ENCODE measurements at places on chromosomes 7 and 10.

DNA sequence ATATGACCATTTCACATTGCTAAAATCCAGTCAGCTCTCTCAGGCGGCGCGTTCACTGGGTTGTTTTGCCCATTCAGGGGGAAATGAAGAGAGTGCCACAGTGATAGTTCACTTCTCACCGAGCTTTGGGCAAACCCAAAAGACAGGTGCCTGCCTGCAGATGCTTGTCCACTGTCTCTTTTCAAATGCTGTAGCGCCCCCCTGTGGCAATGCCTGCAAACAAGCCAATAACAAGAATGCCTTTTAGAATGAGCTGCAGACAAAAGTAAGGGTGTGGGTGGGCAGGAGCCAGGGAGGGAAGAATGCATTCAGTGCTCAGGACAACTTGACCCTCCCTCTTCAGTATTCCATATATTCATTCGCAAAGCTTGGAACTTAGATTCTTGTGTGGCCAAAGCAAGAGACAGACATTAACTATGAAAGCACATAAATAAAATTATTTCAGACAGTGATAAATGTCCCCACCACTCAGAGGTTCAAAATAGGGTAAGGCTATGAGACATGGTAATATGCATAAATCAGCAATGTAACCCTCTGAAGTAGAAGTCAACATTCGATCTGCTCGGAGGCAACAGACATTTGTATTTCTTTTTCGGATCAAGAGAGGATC lies 86.9 kb downstream of the JAZF1 start:
- DNase-seq = peak; percentile 77

- DNase-seq = no peak
Observed at GRCh38 chr10:76973091-76974016, 664.3 kb downstream of the KCNMA1 start.

DNA sequence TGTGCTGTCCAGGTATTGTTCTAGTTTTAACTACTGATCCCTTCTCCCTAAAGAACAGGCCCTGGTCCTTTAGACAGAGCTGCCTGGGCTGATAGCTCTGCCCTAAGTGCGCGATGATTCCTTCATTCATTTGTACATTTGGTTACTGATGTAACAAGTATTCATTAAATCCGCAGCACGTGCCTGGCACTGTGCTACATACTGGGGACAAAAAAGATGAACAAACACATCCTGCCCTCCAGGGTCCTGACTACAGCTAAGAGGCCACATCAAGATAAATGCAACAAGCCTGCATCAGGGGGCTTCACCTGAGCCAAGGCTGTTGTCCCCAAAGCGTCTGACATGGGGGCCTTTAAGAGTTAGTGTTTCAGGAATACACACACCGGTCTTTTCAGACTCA lies 99.0 kb upstream of the PODXL start:
- DNase-seq = no peak

- no peak for DNase-seq
Observed at GRCh38 chr7:127974446-127975035, 56.7 kb downstream of the LRRC4 start.

- DNase-seq = no peak
Observed at GRCh38 chr10:49053053-49053997, 62.0 kb downstream of the VSTM4 start.

- no peak for DNase-seq
Observed at GRCh38 chr7:139850906-139851305, 21.8 kb downstream of the TBXAS1 start.

DNA sequence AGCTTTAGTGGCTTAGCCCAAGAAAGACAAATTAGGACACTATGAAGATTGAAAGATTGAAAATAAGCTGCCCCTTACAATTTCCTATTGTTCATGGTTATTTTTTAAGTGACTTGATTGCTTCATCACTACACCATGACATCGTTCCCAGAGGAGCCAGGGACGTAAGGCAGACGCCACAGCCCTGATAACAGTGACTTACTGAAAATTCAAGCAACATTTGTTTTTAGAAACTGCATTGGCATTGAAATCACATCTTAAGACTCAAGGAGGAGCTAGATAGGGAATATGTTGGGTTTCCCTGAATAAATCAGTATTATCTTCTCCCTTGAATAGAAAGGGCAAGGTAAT lies 38.7 kb upstream of the ANK3 start:
- no peak for DNase-seq

GRCh38 chr7:19455623-19456022 lies 253.2 kb downstream of the POLR1F start:
- DNase-seq = no peak

GRCh38 chr7:35399216-35399615 lies 145.3 kb upstream of the TBX20 start:
- no peak for DNase-seq

DNA sequence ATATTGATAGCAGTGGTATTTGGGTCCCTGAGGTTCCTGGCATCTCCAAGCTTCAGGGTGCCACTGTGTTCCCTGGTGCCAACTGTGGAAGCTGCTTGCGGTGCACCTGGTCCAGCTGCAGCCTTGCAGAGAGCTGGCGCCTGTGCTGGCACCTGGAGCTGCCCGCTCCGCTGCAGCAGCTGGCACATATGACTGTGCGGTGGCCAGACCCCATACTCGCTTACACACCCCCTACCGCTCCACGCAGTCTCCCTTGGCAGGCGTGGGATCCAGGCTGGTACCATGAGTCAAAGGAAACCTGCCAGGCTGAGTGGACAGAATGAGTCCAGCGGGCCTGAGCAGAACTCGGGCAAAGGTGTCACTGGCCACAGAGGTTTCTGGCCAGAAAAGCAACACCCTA lies 89.9 kb upstream of the JAZF1 start:
- no peak for DNase-seq

GRCh38 chr10:13637303-13637856 lies 50.6 kb downstream of the PRPF18 start:
- DNase-seq = no peak

DNA sequence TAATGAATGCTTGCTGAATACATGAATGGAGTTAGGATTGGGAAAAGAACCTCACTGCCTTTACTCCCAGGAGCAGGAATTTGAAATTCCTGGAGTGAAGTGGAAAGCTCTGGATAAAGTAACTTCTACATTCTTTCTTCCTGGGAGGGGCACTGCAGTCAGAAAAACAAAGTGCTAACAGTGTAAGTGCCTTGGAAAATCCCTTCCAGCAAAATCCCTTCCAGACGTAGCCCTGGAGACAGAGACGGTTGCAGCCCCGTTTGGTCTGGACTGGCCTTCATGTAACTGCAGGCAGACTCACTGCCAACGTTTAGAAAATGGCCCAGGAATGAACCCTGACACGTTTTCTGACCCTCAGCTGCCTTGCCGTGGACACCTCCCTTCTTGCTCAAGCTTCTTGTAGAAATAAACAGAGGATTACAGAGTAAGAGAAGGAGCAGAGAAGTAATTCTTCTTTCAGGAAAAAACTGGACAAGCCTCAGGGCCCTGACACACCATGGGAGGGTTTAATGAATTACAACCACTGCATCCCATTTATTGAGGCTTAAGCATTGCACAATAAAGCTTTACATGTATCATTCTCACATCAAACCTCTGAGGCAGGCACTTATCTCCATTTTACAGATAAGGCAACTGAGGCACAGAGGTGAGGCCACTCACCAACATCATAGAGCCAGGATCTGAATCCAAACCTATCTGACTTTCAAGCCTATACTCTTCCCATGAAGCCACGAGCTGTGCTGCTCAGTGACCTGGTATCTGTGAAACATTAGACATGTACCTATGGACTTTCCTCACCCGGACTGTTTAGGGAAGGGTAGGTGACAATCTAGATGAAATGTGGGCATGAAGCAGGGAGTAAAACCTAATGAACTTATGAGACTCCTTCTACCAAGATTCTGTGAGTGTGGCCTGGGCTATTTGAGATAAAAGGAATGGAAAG lies 7.8 kb downstream of the ITPRIP start:
- peak; percentile 68 for DNase-seq

DNA sequence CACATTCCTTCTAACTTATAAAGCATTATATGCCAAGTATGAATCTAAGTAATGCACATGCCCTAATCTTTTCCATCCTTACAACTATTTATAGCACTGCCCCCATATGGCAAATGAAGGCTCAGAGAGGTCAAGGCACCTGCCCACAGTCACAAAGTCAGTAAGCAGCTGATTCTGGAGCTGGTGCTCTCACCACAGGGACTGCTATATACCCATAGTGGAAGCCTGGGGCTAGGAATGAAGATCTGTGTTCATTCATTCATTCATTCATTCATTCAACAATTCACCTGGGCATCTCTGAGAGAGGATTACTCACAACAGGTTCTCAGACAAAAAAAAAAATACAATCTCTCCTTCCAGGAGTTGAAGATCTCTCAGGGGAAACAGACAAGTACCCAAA lies 213.4 kb downstream of the KCNMA1 start:
- no peak for DNase-seq

- DNase-seq = no peak
Observed at GRCh38 chr7:28481091-28481926, 69.0 kb downstream of the CREB5 start.

DNA sequence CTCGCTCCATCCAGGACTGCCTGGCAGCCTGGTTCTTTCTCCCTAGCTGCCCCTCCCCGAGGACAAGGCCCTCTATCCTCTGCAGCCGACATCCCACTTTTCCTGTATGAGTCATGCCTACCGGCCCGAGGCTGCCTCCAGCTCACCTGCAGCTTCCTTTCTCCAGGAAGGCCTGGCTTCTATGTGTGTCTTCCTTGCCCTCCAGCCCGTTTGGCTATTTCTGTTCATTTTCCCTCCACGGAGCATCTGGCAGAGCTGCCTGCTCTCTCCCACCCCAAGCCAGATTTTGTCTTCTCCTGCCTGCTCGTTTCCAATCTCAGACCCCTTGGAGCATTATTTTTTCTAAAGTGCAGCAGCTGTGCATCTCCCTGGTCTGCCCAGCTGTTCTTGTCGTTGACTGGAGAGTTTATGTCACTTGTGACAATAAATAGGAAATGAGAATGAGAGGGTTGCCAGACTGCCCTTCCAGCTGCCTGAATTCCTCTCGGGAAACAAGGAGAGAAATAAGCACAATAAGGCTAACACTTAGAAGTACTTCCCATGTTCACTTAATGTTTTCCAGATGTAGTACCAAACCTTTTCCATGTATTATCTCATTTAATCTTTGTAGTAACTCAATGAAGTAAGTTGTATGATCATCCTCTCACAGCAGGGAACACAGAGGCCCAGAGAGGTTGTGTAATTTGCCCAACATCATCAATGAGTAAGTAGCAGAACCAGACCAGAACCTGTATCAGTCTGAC lies 19.7 kb downstream of the UBTD1 start:
- peak; percentile 21 for DNase-seq

- DNase-seq = peak; percentile 25
Observed at GRCh38 chr7:100017300-100017699, 1.9 kb downstream of the ZKSCAN1 start.

- no peak for DNase-seq
Observed at GRCh38 chr7:33940503-33940902, 35.2 kb downstream of the BMPER start.

DNA sequence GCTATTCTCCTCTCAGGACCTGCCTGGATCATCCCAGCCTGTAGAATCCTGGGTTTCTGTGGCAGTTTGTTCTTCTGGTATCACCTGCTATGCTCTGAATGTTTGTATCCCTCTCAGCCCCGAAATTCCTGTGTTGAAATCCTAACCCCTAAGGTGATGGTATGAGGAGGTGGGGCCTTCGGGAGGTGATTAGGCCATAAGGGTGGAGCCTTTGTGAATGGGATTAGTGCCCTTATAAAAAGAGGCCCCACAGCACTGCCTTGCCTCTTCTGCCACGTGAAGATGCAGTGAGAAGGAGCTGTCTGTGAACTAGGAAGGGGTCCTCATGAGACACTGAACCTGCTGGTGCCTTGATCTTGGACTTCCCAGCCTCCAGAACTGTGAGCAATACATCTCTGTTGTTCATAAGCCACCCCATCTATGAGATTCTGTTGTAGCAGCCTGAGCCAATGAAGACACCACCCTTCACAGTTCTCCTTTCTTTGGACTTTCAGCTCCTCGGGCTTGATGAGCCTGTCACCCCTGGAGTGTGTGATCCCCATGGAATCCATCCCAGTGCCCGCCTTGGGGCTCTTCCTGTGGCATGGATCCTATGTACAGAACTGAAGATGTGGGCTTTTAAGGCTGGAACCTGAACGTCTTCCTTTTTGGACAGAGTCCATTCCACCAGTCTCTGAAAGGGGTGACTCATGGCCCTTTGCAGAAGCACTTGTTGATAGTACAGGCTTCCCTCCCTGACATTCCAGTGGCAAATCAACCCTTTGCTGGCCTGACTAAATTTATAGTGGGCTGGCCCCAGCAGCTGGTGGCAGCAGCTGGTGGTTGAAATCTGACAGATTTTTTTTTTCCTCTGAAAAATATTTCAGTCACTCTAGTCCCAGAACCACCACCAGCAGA lies 138.0 kb downstream of the TACC2 start:
- DNase-seq = peak; percentile 91

- no peak for DNase-seq
Observed at GRCh38 chr10:129046065-129046681, 420.9 kb upstream of the MGMT start.

DNA sequence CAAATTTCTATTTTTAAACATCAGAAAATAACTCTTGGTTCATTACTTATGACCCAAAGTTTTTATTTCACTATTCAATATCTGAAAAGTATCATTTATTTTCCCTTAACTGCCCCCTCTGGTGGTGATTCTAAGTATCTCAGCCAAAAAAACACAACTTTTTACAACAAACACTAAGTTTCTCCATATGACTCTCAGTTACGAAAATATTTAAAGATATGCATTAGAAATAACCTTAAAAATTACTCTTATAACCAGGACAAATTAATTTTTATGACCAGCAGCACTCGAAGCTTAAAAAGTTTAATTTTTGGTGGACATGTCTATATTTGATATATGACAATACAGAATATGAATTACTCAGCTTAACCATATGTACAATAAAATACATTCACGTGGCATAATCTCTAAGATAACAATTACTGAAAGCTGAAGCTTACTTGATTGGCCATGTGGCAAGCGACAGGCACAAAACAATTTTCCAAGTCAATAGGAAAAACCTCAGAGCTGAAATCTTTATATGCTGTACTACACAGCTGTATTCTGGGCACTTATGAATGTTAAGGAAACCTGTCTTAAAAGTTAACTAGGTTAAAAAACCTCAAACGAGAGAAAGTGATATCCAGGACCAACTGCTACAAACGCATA lies 2.3 kb downstream of the HNRNPA2B1 start:
- no peak for DNase-seq

DNA sequence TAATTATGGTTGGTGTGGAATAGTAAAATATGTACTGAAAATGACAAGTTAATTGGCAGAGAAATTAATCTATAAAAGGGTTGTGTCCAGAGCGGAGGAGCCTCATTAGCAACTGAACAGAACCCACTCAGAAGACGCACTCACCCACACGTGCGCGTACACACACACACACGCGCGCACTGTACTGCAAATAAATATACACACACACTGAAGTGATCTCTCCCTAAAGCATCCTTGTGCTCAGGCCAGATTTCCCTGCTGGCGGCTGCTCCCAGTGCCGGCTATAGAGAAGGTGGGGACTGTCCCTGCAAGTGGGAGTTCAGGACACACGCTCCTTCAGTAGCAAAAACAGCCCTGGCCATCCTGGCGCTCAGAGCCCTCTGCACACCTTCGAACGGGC lies 85.2 kb downstream of the CHST15 start:
- DNase-seq = no peak

DNA sequence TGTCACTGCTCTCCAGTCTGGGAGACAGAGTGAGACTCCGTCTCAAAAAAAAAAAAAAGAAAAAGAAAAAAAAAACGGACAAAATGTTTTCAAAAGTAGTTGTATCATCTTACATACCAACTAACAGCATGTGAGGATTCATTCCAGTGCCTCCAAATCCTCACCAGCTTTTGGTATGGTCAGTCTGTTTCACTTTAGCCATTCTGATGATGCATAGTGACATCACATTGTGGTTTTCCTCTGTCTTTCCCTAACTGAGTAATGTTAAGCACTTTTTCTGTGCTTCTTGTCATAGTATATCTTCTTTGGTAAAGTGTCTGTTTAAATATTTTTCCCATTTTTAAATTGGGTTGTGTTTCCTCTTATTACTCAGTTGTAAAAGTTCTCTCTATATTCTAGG lies 251.4 kb upstream of the CTBP2 start:
- DNase-seq = peak; percentile 84

All from H4 (cell line).